ENCODE measurements at places on chromosomes 7 and 10.

DNA sequence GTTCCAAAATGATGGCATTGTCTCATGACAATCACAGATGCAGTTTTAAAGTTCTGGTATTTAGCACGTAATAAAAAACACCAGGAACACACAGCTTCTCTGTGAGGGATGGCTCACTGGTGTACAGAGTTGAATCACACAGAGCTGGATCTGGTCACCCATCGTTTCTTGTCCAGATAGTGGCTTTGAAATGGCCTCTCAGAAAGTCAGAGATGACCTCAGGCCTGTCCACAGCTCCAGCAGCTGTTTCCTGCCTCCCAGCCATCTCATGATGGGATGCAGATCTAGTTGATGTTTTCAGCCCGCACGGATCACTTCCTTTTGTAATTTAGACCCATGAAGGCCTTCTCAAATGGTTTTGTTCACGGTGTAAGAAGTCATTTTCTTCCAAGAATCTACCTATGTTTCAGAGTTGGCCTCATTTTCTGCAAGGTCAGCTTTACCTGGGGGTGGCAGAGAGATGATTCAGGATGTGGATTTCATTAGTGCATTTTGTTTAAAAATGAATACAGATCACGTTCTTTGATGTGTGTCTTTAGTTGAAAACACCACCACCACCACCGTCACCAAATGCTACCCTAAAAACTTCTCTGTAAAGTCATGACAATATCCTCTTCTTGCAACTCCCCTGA is 166.2 kb downstream of the SNX10 start:
- DNase-seq = no peak

DNA sequence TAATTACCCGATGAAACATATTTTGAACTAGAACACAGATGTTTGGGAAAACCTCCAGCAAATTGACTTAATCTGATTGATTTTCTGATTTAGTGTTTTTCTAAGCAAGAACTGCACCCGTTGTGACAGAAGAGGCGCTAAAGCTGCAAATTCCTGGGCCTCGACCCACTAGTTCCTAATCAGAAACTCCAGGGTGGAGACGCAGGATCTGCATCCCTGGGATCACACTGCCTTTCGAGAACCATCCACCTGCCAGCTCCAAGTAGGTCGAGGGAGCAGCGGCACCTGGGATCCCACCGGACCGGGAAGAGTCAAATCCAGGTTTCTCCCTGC is 136.8 kb upstream of the CDCA7L start:
- no peak for DNase-seq

DNA sequence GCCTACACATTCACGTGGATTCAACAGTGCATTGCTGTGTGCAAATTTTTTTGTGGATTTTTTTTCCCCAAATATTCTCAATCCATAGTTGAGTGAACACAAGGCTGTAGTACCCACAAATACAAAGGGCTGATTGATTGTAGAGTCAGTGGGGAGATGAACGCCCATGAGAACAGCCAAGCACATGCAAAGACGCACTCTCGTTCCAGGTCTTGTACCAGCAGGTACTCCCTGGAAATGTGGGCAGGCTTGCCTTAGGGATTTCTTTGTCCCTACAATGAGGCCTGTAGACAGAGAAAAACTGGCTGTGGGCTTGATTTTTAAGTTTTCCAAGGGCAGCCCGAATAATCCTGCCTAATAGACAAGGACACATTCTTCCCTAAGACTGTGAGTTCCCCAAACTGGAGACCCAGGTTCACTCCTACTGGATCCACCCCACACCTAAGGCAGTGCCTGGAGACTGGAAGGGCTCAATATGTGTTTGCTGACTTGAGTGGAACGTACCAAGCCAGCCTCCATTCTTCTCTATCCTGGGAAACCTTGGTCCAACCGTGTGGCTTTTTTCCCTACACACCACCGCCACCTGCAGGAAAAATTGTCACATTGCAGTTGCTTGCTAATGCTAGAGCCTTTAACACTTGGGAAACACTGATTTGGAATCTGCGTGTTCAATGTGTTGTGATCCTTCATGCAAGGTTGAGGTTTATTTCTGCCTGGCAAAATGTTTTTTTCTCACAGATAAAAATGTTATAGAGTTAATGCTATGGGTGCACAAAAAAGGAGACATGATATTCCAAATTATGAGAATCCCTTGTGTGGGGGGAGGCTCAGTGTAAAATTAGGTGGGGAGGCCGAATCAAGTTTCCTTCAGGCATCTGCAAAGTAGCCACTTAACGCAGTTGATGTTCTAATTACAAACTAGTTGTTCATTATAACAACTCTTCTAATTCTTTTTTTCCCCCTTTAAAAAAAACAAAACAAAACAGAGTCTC is 49.3 kb downstream of the PPP1R17 start:
- DNase-seq = peak; percentile 37

DNA sequence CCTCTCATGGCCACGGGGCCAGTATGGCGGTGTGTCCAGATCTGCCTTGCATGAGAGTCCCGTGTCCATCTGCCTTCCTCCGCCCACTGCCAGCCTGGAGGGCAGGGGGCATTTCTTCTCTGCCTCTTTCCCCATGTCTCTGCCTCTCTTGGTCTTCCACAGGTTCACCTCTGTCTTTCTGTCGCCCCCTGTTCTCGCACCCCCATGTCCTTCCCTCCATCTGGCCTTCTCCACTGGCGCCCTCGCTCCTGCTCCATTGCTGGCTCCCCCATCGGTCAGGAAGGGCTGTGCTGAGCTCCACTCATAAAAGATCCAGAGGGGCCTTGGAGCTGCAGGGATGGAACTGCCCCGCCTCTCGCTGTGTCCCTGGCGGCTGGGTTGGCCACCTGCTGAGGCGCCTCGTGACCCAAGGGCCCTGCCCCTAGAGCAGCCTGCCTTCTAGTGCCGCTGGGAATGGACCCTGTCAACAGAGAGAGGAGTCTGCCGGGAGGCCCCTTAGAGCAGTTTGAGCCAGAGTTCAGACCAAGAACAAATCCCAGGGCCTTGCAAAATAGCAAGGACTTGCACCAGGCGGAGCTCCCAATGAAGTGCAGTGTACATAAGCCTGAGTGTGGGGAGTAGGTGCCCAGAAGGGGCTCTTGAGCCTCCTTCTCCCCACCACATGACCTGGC is 42.0 kb downstream of the GOLGA7B start:
- DNase-seq = no peak

Data from GM12865 (cell line).